Thyroid gland (tissue), 4 donors: ENCODE measurements at places on chromosomes 7 and 10. TPM values are rescaled to one million over a fixed set of nuclear protein-coding genes. Genes with fewer than 3 reads are reported as not detected.

- no peak overlapping the region for H3K27ac ChIP-seq
- H3K4me1 ChIP-seq = no peaks in the 10 kb centered on the region
- no peak overlapping the region for H3K4me3 ChIP-seq
- DNase-seq = no peak
- no peaks in the 10 kb centered on the region for H3K27me3 ChIP-seq
Measured at GRCh38 chr7:132740176-132740575, 163.9 kb upstream of the PLXNA4 start.

DNA sequence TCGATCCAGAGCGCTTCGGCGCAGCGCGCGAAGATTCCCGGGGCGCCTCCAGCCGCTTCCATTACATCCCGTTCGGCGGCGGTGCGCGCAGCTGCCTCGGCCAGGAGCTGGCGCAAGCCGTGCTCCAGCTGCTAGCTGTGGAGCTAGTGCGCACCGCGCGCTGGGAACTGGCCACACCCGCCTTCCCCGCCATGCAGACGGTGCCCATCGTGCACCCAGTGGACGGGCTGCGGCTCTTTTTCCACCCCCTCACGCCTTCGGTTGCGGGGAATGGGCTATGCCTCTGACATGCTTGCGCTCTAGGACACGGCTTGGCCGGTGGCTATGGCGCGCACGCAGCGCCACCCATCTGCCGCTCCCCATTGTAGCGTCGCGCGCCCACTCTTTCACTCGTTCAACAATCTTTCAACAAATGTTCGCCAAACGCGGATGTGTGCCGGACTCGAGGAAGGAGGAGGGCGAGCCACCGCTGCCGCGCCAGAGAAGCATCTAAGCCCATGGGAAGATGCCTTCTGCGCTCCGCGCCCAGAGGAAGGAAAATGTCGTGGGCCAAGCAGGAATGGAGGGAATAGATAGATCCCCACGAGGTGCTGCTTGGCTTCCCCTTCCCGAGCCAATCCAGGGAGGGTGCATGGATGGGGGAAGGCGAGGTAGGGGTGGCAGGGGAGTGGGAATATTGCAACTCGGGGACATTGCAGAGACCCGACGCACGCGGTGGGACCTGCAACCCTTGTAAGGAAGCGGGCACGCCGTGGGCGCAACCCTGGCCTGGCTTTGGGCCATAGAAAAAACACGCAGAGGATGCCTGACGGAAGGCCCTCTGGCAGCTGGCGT, 5.1 kb upstream of the CYP26A1 start:
- no peak overlapping the region for H3K4me3 ChIP-seq
- H3K4me1 ChIP-seq = peaks cover 11% of the 10 kb centered on the region
- H3K27ac ChIP-seq = no peak overlapping the region
- no peak for DNase-seq

GRCh38 chr7:130982160-130982638, 248.2 kb upstream of the KLF14 start:
- H3K36me3 ChIP-seq = peaks cover 5% of the 10 kb centered on the region
- no peak overlapping the region for H3K4me3 ChIP-seq
- peak overlapping the region; percentile 28 for H3K27ac ChIP-seq
- no peak for DNase-seq

GRCh38 chr10:100128951-100129350, 47.3 kb upstream of the CPN1 start:
- no peaks in the 10 kb centered on the region for H3K27me3 ChIP-seq
- no peaks in the 10 kb centered on the region for H3K36me3 ChIP-seq
- H3K4me1 ChIP-seq = no peaks in the 10 kb centered on the region
- no peak overlapping the region for H3K27ac ChIP-seq
- no peak overlapping the region for H3K4me3 ChIP-seq
- no peak for DNase-seq

DNA sequence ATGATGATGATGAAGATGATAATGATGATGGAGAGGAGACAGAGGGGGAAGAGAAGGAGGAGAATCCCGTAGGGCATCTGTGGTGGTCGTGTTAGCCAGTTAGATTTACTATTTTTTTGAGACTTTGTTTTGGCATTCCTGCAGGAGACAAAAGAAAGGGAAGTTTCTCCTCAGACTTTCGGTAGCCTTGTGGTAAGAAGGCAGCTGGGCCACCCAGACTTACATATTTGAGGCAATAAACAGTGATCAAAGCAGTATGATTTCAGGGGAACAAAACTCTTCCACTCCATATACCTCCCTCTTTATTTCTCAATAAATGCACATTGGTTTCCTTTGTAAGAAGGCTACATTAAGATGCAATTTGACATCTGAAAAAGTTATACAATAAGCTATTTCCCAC, 32.4 kb upstream of the BICC1 start:
- no peaks in the 10 kb centered on the region for H3K27me3 ChIP-seq
- no peak for DNase-seq
- H3K36me3 ChIP-seq = no peaks in the 10 kb centered on the region
- H3K4me1 ChIP-seq = no peaks in the 10 kb centered on the region
- H3K27ac ChIP-seq = no peak overlapping the region

DNA sequence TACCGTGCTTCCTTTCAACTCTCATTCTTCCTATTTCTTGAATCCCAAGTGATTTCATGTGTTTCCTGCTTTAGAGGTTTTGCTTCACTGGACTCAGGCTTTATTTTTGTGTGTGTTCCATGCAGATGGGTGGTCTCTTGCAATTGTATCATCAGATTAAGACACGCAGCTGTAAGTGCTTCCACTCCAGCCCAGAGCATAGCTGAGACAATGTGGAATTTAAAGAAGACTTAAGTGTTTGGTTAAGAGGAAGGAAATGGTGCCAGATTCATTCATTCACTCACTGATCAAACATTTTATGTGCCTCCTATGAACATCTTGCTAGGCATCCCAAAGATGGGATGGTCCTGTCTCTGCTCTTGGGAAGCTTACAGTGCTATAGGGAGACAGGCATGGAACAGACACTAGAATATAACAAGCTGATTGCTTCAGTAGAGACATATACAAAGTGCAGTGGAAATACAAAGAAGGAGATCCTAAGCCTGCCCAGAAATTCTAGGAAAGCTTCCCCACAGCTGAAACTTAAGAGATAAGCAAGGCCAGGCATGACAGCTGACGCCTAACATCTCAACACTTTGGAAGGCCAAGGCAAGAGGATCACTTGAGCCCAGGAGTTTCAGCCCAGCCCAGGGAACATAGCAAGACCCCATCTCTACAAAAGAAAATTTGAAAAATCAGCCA, 46.1 kb upstream of the LRRC17 start:
- no peak overlapping the region for H3K27ac ChIP-seq
- H3K4me3 ChIP-seq = no peak overlapping the region
- H3K36me3 ChIP-seq = no peaks in the 10 kb centered on the region
- H3K4me1 ChIP-seq = no peaks in the 10 kb centered on the region
- H3K27me3 ChIP-seq = no peaks in the 10 kb centered on the region

- H3K27ac ChIP-seq = no peak overlapping the region
- H3K4me1 ChIP-seq = peaks cover 3% of the 10 kb centered on the region
- H3K36me3 ChIP-seq = no peaks in the 10 kb centered on the region
- H3K27me3 ChIP-seq = no peaks in the 10 kb centered on the region
- DNase-seq = no peak
- H3K4me3 ChIP-seq = no peak overlapping the region
Measured at GRCh38 chr7:117173035-117173770, 149.7 kb downstream of the WNT2 start.

DNA sequence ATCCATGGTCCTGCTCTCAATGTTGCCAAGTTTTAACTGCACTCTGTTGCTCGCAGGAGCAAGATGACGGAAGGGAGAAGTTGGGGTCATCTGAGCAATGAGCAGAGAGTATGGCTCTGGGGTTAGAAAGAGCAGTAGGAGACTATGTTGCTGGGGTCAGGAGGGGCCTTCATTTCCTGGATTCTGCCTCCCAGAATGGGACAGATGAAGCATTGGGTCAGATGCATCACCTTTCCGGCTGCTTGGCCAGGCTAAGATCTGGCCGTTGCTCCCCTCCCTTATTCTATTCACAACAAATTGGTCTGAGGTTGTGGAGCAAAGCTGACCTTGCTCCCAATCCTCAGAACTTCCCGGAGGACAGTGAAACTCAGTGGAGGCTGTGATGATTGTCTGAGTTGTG, 22.4 kb downstream of the STMP1 start:
- no peaks in the 10 kb centered on the region for H3K27me3 ChIP-seq

- no peaks in the 10 kb centered on the region for H3K36me3 ChIP-seq
- H3K27ac ChIP-seq = no peak overlapping the region
- no peaks in the 10 kb centered on the region for H3K27me3 ChIP-seq
- no peaks in the 10 kb centered on the region for H3K4me1 ChIP-seq
- DNase-seq = peak; percentile 41
Measured at GRCh38 chr10:57657164-57657765, 610.4 kb downstream of the IPMK start.

DNA sequence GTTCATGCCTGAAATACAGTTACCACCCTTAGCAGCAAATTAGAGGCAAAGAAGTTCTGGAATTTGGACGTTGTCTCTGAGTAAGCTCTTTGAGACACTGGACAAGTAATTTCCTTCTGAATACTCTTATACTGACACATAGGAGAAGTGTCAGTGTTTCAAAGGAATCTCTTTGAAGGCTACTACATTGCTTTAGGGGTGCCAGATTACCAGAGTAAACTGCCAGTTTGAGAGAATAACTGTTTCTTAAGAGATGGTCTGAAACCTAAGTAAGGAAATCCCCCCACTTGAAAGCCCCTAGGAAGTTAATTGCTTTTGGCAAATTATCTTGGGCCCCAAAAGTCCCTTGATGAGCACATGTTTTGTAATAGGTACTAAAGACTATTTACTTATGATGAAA, 3.4 kb downstream of the FAS start:
- peak overlapping the region; percentile 99 for H3K27ac ChIP-seq
- DNase-seq = no peak
- H3K36me3 ChIP-seq = no peaks in the 10 kb centered on the region
- peaks cover 6% of the 10 kb centered on the region for H3K4me1 ChIP-seq
- H3K27me3 ChIP-seq = no peaks in the 10 kb centered on the region

- no peaks in the 10 kb centered on the region for H3K4me1 ChIP-seq
- H3K27ac ChIP-seq = no peak overlapping the region
- H3K36me3 ChIP-seq = no peaks in the 10 kb centered on the region
- DNase-seq = no peak
- H3K4me3 ChIP-seq = no peak overlapping the region
Measured at GRCh38 chr7:147376192-147376591, 1214.4 kb upstream of the C7orf33 start.

DNA sequence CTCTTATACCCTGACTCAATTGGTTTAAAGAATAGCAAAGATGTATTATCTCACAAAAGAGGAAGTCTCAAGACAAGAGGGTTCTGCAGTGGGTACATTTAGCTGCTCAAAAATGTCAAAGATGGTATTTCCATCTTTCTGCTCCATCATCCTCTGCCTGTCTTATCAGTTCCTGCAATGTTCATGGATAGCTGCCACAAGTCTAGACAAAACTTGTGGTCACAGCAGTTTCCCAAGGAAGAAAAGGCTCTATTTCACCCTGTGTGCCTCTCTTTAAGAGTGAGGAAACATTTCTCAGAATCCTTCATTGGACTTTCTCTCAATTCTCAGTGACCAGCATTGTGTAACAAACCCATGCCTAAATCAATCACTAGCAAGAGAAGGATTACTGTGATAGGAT, 634.2 kb upstream of the AUTS2 start:
- H3K36me3 ChIP-seq = no peaks in the 10 kb centered on the region
- H3K27me3 ChIP-seq = no peaks in the 10 kb centered on the region
- H3K27ac ChIP-seq = peak overlapping the region; percentile 74
- H3K4me1 ChIP-seq = peaks cover 18% of the 10 kb centered on the region
- DNase-seq = no peak

DNA sequence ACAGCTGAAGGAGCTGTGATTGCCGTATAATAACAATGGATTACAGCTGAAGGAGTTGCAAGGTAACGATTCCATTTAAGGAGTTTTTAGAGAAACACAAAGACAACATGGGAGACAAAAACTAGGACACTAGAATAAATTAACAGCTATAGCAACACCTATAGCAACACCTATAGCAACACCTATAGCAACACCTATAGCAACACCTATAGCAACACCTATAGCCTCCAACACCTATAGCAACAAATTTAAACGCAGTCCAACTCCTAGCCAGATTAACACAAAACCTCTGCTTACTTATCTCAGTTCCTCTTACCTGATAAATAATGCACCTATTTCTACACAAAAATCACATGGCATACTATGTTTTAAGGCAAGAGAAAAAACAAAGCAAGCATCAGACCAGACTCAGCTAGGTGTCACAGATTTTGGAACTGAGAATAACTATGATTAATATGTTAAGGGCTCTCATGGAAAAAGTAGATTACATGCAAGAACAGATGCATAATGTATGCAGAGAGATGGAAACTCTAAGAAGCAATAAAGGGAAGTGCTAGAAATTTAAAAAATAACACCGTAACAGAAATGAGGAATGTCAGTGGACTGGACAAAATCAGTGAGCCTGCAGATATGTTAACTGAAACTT, 55.7 kb upstream of the SRPK2 start:
- no peaks in the 10 kb centered on the region for H3K4me1 ChIP-seq
- H3K4me3 ChIP-seq = no peak overlapping the region
- DNase-seq = no peak
- no peak overlapping the region for H3K27ac ChIP-seq
- no peaks in the 10 kb centered on the region for H3K27me3 ChIP-seq

GRCh38 chr10:88725798-88726197, 19.7 kb downstream of the LIPK start:
- DNase-seq = no peak
- no peaks in the 10 kb centered on the region for H3K4me1 ChIP-seq
- H3K27ac ChIP-seq = no peak overlapping the region
- no peaks in the 10 kb centered on the region for H3K27me3 ChIP-seq

DNA sequence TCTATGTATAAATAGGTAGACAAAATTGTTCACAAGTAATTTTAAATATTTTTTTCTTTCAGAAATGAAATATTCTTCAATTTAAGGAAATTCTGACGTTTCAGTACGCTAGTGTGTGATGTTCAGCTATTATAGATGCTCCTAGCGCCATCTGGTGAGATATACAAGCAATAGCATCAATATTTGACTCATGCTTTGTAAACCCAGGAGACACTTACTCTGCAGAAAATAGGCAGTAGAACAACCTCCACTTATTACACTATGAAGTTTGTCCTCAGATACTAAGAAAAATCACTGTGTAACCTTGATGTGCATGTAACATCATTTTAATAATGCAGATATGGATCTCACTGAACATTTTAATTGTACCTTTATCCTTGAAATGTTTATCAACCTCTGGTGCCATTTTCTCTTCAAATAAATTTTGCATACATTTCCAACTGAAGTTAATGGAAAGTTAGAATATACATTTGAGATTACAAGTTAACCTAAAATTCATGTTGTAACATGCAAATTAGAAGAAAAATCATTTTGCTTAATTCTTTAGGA, 151.5 kb upstream of the FAM3C start:
- no peak overlapping the region for H3K27ac ChIP-seq
- no peak for DNase-seq
- H3K4me3 ChIP-seq = no peak overlapping the region
- no peaks in the 10 kb centered on the region for H3K36me3 ChIP-seq
- H3K4me1 ChIP-seq = no peaks in the 10 kb centered on the region
- no peaks in the 10 kb centered on the region for H3K27me3 ChIP-seq

SLC39A12 gene
- total RNA-seq = not detected

THSD7A gene
- 6.1 TPM for total RNA-seq

PPP1R17 gene
- not detected for total RNA-seq

NUDCD3 gene
- 41.4 TPM for total RNA-seq

AMZ1 gene
- total RNA-seq = 0.29 TPM

GDF2 gene
- total RNA-seq = not detected
